Frontal cortex (tissue), 4 donors: ENCODE measurements at places on chromosomes 6 and 20.
A peak's percentile ranks its signal among the peaks of the same experiment; 100 is the strongest.

GRCh38 chr6:166165558-166166313, 1.9 kb downstream of the TBXT start:
- DNase-seq = no peak

- peak; percentile 14 for DNase-seq
Measured at GRCh38 chr6:134689177-134689576, 260.7 kb downstream of the ALDH8A1 start.

GRCh38 chr6:46381579-46381978, 109.7 kb downstream of the RCAN2 start:
- no peak for DNase-seq

GRCh38 chr6:109460161-109460829, 4.7 kb upstream of the MICAL1 start:
- DNase-seq = no peak

DNA sequence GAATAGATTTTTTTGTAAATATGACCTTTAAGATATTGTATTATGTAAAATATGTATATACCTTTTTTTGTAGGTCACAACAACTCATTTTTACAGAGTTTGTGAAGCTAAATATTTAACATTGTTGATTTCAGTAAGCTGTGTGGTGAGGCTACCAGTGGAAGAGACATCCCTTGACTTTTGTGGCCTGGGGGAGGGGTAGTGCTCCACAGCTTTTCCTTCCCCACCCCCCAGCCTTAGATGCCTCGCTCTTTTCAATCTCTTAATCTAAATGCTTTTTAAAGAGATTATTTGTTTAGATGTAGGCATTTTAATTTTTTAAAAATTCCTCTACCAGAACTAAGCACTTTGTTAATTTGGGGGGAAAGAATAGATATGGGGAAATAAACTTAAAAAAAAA, 130.9 kb downstream of the SULF2 start:
- DNase-seq = no peak

DNA sequence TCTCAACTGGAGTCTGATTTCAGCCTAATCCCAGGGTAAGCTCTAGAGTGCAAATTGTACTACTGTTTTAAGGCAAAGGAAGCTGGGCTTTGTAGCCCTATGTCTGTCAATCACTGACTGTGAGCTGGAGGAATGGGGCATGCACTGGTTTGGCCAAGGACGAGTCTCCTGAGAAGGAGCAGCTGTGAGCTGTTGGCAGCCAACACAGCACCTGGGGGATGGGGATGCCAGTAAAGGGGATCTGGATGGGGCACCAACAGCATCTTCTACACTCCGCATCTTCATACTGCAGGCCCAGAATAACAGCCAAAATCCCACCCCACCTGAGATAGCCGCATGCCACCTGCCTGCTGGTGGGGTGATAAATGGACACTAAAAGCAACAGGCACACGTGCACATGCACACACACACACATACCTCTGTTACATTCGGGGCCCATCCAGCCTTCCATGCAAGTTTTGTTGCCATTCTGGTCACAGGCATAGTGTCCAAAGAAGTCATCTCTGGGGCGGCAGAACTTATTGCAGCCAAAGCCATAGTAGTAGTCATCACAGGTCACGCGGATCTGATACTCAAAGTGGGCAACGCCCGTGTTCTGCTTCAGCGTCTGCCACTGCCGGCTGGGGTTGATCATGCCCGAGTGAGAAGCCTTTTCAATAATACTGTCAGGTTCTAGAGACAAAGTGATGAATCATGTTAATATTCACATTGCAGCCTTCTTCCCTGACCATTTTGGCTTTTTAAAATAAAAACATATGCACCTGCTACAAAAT, 15.6 kb downstream of the JAG1 start:
- no peak for DNase-seq

- no peak for DNase-seq
Measured at GRCh38 chr6:167998215-167998614, 744 bp downstream of the KIF25 start.

DNA sequence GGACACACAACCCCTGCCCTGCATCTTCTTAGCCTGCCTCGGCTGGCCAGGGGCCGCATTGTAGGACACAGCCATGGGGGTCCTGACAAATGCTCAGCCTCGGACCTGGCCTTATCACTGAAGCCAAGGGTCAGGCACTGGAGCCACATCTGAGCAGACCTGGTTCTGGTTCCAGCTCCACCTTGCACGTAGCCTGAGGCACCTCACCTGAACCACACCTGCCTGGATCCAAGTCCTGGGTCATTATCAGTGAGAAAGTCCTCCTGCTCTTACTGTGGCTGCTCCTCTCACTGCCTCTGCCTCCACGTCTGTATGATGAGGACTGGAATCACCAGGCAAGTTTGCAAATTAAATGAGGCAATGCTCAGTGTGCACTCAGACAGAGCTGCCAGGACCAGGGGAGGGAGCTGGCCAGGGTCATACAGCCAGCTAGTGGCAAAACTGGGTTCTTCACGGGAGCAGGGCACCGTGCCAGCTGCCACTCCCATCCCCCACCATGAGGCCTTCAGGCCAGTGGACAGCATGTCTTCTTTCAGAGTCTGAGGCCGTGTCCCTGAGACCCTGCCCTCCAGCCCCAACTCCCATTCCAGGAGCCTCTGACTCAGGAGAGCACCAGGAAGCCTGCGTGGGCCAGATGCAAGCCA, 40.2 kb downstream of the MRPL14 start:
- no peak for DNase-seq

DNA sequence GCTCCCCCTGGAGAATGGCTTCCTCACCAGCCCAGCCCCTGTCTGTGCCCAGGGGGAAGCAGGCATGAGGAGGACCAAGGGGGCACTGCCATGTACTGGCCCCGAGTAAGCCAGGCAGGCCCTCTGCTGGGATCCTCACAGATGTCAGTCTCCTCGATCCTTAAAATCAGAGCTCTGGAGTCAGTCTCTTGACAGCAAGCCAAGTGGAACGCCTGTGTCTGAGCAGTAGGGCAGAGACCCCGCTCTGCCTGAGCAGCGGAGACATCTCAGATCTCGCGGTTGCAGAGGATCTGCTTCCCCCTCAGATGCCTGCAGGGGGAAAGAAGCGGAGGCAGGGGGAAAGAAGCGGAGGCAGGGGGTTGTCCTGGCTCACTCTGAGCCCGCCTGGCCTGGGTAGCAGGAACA, 92.6 kb downstream of the SNX5 start:
- DNase-seq = no peak

GRCh38 chr6:152529369-152529768, 107.8 kb downstream of the SYNE1 start:
- DNase-seq = no peak

GRCh38 chr6:123810948-123811347, 7.3 kb downstream of the NKAIN2 start:
- DNase-seq = no peak

DNA sequence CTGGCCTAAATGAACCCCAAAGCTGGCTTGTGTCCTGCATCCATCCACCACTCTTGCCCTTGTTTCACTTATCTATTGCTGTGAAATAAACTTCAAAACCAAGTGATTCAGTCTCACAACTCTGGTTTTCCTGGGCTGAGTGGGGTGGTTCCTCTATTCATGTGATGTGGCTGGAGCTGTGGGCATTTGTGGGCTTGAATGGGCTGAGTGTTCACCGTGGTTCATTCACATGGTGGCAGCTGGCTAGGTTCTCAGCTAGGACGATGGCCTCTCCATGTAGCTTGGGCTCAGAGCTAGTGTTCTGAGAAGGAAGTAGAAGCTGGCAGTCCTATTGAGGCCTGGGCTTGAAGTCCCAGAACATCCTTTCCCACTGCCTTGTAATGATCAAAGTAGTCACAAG, 30.4 kb downstream of the FKBP1A start:
- no peak for DNase-seq

DNA sequence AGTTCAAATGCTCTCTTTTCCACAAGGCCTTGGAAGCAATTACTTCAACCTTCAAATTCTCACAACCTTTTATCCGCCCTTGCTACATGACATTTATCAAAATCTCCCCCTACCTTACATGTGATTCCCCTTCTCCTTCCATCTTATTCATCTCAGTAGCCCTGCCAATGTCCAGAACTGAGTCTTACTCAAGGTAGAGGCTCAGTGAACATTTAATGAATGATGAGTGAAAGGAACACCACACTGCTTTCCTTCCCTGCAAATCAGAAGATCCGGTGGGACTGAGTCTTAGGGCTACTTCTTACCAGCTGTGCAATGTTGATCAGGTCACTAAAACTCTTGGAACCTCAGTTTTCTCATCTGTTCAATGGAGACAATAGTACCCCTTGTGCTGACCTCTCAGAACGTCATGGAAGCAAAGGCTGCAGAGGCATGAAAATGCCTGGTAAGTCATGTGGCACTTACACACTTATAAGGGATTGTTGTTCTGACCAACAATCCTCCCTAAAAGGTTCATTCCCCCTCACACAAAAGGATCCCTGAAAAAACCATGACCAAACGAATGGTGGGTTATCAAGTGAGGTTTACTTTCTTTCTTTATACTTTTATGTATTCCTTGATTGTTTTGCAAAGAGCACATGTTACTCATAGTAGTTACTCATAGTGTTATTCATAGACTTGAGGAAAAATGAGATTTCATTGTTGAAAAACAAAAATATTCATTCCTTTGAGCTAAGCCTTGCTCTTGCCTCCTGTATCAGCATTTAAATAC, 6.5 kb downstream of the MDGA1 start:
- DNase-seq = no peak

DNA sequence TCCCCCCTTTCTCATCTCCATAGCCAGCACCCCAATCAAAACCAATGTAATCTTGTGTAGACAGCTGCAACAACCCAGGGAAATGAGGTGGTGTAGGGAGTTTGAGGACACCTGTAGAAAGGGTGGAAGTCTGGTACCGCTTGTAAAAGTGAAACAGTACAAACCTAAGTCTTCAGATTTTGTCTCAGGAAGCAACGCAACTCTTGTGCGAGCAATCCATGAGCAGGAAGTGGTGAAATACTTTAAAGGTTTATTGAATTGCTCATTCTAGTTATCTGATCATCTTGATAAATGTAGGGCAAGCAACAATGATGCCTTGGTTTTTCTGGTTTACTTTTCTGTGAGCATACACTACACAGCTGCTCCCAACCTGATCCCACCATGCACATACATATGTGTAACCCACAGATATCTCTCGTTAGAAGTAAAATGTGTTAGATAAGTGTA, 71.1 kb upstream of the THEMIS start:
- no peak for DNase-seq

DNA sequence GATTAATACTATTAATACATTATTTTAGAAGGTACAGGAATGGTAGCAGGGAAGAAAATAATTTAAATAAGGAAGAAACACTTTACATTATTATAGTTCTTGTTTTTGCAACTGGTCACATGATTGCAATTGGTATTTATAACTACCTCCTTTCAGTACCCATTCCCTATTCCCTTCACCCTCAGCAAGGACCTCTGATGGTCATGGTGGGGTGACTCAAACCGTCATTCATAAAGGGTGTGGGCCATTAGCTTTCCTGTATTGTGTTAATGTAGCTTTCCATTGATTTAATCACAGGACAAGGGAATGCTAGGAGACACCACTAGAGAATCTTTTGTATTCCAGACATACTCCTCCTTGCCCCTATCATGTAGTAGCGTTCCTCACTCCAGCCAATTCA, 47.2 kb upstream of the TMEM244 start:
- no peak for DNase-seq

- DNase-seq = no peak
Measured at GRCh38 chr6:105606831-105607463, 204.1 kb upstream of the PREP start.

GRCh38 chr20:1888796-1889463, 6.3 kb upstream of the SIRPA start:
- DNase-seq = no peak

GRCh38 chr6:34246249-34246562, 2.6 kb downstream of the SMIM29 start:
- DNase-seq = no peak

DNA sequence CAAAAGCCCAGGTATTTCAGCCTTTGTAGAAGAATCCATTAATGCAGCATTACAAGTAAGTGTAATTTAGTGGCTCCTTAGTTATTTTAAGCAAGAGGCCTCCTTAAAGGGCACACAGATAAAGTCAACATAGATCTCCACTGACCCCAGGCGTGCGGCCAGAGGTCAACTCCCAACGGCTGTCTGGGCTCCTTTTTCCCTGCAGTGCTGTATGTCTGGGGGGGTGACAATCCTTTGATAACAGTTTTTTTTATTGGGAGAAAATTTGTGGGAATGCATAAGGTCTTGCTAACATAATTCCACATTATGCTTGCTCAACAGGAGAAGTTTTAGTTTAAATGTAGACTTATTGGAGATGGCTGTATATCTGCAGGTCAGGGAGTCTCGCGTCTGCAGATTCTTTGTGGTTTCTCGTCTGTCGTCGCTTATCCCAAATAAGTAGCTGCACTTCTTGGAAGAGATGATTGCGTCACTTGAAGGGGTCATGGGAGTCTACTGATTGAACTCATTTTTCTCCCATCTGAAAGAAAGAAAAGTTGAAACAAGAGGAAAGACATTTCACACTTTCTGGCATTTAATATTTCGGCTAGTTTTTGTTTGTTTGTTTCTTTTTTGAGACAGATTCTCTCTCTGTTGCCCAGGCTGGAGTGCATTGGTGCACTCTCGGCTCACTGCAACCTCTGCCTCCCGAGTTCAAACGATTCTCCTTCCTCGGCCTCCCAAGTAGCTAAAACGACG, 151.7 kb upstream of the AKAP12 start:
- no peak for DNase-seq

- DNase-seq = no peak
Measured at GRCh38 chr6:87932361-87932760, 115.3 kb upstream of the SPACA1 start.

- no peak for DNase-seq
Measured at GRCh38 chr6:36852481-36853147, 13.4 kb upstream of the CPNE5 start.

DNA sequence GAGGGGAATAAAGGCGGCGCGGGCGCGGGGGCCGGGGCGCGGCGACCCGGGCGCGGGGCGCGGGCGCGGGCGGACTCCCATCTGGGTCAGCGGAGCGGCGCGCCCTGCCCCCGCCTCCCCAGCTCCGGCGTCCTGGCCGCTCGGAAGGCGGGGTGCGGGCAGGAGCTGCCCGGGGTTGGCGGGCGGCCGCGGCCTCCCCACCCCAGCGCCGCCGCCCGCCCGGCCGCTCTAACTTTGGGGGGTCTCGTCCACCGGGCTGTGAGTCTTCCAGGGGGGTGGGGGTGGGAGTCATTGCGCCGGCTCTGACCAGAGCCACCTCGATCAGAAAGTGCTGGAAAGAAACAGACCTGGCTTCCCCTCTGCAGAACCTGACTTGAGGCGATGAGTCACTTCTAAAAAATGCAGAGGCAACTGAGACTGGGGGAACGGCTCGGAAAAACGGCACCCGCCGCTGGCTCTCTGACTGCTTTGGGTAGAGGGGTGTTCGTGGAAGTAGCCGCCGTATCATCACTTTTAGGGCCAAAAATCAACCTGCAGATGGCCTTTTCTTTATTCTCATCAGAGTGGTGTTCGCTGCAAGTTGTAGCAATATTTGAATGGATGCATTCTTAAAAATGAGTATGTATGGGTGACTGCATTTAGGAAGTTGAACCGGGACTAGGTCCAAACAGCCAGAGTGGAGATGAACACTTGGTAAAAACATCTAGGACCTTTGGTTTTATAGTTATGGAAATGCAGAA, 667 bp downstream of the CAP2 start:
- peak; percentile 55 for DNase-seq
